AG08395 (cell line): ENCODE measurements at places on chromosomes 16 and 17.

- peak; percentile 64 for DNase-seq
Measured at GRCh38 chr17:40035162-40035559, 19.0 kb downstream of the MED24 start.

DNA sequence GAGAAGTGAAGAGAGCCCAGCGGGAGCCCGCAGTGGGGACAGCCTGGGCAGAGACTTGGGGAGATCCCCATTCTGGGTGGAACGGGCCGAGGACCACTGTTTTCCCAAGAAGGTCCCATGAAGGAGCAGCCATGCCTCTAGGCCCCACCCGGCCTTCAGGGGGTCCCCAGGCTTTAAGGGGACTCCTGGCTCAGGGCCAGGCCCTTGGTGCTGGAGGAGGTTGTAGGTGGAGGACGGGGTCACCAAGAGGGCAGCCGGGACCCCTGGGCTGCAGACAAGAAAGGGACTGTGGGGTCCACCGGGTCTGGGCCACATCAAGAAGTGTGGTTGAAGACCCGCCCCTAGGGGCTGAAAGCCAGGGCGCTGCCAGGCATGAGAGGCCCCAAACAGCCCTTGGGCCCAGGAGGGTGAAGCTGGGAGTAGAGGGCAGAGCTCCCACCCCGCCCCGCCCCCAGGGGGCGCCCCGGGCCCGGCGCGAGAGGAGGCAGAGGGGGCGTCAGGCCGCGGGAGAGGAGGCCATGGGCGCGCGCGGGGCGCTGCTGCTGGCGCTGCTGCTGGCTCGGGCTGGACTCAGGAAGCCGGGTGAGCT, at the start of gene PRSS21:
Gene PRSS21, plus strand, starts transcription at position 487 of the 589 bp plus-strand sequence. Its CDS starts 32 bp downstream, at position 519.
- DNase-seq, result no peak

DNA sequence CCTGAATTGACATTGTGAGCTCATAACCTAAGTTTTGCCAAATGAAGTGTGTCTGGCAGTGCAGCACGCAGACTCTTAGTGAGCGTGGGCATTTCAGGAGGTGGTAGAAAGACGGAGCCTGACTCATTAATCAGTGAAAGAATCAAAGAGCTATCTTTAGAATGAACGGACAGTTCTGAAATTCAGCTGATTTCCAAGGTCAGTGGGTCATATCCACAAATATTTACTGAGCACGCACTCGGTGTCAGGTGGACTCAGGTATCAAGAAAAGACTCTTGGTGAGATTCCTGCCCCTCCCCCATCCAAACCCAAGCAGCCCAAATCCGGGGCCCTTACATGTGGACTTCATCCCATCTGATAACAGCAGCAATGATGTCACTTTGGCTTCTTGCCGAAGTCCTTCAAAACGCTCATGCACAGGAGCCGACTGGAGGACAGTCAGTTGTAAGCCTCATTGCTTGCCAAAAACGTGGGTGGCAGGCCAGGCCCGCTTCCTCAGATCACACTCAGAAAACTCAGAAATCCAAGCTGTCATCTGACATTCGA, 185.8 kb downstream of the HS3ST3A1 start:
- DNase-seq, result peak; percentile 55

DNA sequence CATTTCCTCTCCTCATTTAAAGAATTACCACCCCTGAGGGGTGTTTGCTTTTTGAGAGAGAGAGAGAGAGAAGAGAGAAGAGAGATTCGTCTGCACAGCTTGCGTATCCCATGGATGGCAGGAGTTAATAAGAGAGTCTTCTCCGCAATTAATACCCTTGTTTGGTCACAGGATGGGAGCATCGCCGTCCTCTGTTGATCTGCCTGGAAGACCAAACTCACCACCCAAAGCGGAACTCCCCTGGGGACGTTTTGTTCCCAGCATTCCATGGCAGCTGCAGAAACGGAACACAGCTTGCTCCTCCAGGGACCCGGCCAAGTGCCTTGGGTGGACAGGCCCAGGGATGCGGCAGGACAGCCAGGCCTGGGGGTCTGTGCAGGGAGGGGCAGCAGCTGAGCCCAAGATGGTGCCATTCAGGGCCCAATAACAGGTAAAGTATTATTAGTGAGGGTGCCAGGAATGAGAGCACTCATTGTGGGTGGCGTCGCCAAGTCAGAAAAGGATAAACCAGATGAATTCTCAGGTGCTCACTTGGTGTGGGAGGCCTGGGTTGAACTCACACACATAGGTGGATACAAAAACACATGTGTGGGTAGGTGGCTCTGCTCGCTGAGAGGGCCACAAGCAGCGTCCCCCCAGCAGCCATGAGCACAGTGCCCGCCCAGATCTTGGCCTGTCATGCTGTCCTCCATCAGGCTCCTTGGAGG, 83.1 kb downstream of the NT5M start:
- no peak for DNase-seq

DNA sequence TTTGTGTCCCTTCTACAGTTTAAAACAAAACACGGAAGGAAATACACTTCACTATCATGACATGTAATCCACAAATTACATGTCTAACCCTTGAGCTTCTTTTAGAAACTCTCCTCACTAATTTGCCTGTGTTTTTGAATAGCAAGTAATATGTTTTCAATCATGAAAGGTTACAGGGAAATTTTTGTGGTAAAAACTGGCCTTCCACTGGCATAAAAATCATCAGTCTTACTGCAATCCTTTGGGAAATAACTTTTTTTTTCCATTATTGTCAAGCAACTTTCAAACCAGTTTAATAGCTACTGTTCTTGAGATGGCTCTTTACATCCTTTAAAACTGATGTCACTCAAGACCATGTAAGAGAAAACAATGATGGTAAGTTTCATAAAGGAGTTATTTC, 27.0 kb downstream of the MYO1D start:
- DNase-seq, result peak; percentile 43
